ENCODE measurements at places on chromosomes 6 and 20.

GRCh38 chr6:13924146-13924948 lies 405 bp upstream of the RNF182 start:
- DNase-seq = peak; percentile 65

GRCh38 chr6:89410788-89411144 lies 1.3 kb downstream of the RRAGD start:
- DNase-seq = no peak

DNA sequence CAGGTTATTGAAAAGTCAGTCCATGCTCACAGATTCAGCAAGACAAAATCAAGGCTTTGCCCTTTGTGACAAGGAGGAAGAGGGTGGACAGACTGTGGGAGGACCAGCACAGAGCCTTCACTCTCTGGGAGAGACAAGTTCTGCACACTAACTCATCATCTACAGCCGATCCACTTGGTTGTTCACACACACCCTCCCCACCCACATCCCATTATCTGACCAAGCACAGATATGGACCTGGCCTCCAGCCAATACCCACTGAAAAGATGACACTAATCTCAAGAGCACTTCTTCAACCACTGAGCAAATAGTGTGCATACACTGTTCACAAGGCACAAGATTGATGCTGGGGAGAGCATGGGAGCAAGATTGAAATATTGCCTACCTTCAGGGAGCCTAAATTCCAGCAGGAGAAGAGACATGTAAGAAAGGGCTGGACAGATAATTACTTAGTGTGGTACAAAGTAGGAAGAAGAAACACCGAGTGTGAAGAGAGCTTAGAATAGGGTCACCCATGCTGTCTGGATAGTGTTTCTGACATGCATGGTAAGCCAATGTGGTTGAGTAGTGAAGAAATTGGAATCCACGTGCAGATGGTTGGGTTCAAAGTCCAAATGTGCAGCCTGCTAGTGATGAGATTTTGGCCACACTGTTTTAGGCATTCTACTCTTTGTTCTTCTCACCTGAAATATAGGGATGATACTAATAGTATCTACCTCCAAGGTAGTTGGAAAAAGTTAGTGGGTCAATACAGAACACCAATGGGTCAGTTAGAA lies 21.7 kb upstream of the IL17A start:
- no peak for DNase-seq

DNA sequence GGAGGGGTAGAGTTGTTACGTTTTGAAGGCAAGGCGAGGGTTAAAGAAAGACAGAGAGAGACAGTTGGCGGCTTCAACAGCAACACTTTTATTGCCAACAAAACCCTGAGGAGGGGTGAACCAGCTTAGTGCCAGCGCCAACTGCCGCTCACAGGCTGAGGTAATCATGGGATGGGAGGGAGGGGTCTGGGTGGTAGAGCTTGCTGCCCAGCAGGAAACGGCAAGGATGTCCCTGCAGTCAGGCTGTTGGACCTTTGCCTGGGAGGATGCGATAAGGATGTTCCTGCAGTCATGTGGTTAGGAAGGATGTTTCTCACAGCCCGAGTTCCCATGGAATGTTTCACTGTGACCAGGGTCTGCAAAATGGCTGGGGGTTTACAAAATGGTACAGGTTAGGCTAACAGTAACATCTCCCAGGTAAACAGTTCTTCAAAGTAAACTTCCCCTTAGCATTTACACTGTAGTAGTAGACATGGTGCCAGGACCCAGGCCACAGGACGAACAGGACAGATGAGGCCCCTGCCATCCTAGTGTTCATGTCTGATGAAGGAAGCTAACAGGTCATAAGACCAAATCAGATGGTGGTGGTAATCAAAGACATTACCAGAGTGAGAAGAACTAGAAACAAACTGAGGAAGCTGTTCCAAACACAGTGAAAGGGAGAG lies 647.3 kb upstream of the DEFB115 start:
- DNase-seq = no peak

GRCh38 chr20:45337367-45338120 lies 10.7 kb downstream of the SDC4 start:
- DNase-seq = no peak

DNA sequence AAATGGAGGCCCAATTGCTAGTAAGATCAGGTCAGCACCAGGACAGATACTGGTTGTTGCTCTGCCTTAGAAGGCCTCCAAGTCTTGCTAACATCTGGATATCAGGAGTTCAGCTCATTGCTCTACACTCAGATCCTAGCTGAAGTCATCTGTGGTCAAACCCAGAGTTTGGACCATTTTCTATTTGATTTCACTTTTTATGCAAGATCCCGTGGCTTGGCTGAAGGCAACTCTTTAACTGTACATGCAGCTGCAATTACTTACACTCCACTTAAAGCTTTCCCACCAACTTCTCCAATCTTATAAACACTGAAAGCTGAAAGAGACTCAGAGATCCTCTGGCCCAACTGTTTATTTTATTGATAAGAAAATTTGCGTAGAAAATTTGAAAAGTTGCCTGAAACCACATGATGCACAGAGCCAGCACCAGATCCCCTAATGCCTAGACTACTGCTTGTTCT lies 2.7 kb downstream of the SLC17A2 start:
- DNase-seq = no peak

DNA sequence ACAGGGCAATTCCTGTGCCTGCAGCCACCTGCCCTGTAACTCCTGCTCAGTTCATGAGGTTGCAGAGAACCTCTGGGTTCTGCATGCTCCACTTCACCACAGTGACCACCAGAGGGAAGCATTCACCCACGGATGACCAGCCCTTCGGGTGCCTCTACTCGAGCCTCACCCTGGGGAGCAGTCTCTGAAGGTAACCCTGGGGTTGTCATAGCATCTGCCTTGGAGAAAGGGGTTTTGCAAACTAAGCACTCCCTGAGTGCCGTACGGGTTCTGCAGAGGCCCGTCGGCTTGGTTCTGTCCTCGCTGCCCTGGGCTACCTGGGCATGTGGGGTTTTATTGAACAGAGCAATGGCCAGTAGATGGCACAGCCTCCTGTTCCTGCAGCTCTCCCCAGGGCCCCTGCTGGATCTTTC lies 10.2 kb upstream of the CST5 start:
- DNase-seq = peak; percentile 60

DNA sequence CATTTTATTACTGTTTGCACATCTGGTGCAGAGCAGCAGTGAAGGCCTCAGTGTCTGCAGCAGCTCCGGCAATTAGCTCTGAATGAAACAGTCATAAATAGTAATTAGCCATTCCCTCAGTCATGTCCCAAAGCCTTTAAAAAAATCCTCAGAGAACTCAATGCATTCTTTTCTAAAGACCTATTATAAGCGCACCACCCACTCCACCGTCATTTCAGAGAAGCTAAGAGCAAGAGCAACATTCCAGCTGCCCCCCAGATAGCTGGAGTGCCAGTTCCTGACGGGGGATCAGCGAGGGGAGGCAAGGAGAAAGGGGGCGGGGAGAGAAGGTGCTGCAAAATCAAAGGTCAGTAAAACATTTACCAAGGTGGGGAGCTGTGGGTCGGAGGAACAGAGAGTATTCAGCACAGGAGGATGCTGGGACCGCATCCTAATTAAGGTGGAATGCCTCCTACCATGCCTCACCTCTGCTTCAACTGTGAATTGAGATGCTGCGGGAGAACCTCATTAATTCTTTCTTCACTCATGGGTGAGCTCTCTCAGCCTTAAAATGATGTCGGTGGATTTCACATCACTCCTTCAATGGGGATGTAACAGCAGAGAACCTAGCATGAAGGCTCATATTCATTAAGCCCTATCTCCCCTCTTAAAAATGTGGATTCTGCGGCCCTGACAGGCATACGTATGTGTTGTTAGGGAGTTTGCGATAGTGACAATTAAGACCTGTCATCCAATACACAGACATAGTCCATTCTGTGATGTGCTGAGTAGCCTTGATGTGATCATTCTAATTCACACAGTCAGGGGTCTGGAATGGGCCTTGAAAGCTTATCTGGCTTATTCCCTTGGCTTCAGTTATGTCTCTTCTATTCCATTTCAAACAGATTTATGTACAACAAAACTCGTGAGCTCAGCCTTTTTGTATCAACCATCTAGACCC lies 469.5 kb upstream of the NRSN1 start:
- DNase-seq = no peak

- DNase-seq = no peak
Observed at GRCh38 chr6:165701564-165702354, 38.7 kb upstream of the PDE10A start.

GRCh38 chr6:115634887-115635286 lies 425.8 kb downstream of the FRK start:
- no peak for DNase-seq

- DNase-seq = no peak
Observed at GRCh38 chr6:167697316-167697715, 129.4 kb upstream of the AFDN start.

DNA sequence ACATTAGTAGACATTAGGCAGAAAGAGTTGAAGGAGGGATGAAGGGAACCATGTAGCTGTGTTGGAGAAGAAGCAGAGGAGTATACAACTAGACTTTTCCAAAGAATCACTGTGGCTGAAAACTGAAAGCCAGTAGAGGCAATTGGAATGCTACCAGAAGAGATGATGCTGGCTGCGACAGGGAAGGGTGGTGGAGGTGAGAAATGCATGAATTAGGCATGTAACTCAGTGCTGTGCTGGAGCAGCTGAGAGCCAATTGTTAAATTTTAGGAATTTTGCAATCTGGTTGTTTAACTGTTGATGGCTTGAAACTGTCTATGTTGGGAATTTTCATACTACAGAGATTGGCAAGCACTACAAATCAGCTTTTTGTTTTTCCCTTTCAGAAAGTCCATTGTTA lies 35.8 kb upstream of the SIRPG start:
- no peak for DNase-seq

GRCh38 chr6:118639054-118639964 lies 12.1 kb downstream of the CEP85L start:
- DNase-seq = no peak

DNA sequence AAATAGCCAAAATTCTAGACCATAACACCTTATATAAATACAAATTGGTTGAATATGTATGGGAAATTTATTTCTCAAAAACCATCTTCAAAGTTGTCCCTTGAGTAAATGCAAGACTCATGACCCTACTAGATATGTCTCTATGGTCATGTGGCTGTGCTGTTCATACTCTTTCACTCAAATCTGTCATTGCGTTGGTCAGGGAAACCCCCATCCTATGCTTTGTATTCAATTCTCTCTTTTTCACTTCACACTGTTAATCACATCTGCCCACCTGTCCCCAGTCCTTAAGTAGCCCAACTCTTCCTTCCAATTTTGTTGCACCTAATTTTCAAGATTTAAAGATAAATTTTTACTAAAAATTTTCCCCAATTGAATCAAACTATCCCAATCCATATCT lies 51.0 kb downstream of the RPS12 start:
- no peak for DNase-seq

- DNase-seq = peak; percentile 32
Observed at GRCh38 chr6:144064402-144065212, 30.8 kb downstream of the SF3B5 start.

All from CD8-positive, alpha-beta memory T cell (primary cell).